NCI-H187 treated with DMSO at 0.1 percent for 48 hours (cell line): ENCODE measurements at places on chromosomes 13 and 19.

GRCh38 chr19:2180881-2181632 lies 17.3 kb downstream of the DOT1L start:
- no peak for DNase-seq

GRCh38 chr13:26819046-26819445 lies 58.5 kb upstream of the GPR12 start:
- no peak for DNase-seq

GRCh38 chr13:113110852-113111315 lies 5.3 kb downstream of the F7 start:
- no peak for DNase-seq

GRCh38 chr19:7072541-7072940 lies 3.0 kb downstream of the ZNF557 start:
- no peak for DNase-seq

- no peak for DNase-seq
Measured at GRCh38 chr19:1510442-1510806, 2.4 kb downstream of the ADAMTSL5 start.

- no peak for DNase-seq
Measured at GRCh38 chr19:38392707-38393308, 4.3 kb downstream of the SPRED3 start.

DNA sequence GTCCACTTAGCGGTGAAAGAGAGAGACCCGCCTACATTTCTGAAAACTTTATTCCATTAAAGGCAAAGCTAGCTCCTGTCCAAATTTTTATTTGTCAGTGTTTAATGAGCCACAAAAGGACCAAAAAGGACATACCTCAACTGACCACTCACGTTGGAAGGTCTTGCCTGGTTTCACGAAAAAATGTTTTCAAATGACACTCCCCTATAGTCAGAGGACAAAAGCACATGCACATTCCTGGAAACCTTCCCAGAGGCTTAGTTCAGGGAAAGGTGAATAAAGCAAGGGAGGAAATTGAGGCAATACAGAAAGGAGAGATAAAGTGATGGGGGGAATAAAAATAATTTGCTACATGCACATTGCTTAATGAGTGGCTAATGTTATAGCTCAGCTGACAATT lies 55.6 kb downstream of the DOCK9 start:
- DNase-seq = no peak

GRCh38 chr19:33332248-33332647 lies 29.9 kb upstream of the CEBPA start:
- no peak for DNase-seq

DNA sequence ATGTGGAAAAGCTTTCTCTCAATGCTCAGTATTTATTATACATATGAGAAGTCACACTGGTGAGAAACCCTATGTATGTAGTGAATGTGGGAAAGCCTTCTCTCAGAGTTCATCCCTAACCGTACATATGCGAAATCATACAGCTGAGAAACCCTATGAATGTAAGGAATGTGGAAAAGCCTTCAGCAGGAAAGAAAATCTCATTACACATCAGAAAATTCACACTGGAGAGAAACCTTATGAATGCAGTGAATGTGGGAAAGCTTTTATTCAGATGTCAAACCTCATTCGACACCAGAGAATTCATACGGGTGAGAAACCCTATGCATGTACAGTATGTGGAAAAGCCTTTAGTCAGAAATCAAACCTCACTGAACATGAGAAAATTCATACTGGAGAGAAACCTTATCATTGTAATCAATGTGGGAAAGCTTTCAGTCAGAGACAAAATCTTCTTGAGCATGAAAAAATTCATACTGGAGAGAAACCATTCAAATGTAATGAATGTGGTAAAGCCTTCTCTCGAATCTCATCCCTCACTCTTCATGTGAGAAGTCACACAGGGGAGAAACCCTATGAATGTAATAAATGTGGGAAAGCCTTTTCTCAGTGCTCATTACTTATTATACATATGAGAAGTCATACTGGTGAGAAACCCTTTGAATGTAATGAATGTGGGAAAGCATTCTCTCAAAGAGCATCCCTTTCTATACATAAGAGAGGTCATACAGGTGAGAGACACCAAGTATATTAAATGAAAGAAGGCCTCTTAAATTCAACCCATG lies 34.4 kb downstream of the ZNF568 start:
- DNase-seq = no peak

DNA sequence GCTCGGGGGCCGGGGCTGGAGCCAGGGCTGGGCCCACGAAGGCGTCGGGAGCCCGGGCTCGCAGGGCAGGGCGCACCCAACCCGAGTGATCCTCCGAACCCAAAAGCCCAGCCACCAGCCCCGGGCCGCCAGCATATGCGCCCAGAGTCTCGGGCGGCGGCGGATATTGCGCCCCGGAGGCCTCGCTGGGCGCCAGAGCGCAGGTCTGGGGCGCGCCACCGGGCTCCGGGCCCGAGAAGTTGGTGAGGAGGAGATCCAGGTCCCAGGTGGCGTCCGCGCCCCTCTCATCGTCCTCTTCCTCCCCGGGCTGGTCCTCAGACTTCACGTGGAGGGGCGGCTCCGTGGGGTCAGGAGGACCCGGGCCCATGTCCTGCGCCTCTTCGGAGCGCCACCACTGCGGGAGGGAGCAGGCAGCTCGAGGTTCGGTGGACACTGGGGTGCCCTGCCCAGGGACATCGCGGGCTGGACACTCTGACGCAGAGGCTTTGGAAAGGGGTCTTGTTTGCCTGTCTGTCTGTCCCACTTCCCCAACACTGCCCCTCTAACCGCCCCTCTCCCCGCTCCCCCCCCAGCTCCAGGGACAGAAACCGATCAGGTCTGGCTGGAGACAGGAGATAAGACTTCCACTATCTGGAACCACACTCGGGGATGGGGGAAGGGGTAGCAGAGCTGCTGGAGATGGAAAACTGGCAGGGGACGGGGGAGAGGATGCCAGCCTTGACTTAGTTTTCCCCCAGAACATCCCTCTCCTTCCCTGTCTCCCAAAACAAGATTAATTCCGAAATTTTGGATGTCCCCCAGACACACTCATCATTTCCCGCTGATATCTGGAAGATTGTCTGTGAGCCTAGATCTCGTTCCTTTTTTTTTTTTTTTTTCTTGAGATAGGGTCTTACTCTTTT lies 1.0 kb downstream of the KLF1 start:
- DNase-seq = no peak

- DNase-seq = no peak
Measured at GRCh38 chr19:1026783-1027649, 608 bp downstream of the CNN2 start.

DNA sequence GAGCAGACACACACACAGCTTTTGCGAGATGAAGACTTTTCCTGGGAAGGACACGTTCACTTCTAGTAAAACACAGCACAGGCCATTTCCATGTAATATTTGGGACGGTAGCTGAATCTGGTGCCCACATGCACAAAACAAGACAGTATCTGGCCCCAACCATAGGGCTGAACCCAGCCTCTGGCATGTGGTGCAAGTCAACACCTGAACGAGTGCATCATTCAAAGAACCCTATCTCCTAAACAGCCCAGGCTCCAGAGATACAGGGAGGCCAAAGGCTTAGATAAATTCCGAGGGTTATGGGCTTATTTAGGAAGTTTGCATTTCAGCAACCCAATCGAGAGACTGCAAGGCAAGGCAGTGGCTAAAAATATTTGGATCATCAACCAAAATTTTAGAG lies 2.7 kb upstream of the TFDP1 start:
- no peak for DNase-seq

GRCh38 chr13:85864963-85865530 lies 65.8 kb upstream of the SLITRK6 start:
- DNase-seq = no peak

GRCh38 chr13:50463719-50464118 lies 379.8 kb downstream of the DLEU7 start:
- no peak for DNase-seq

DNA sequence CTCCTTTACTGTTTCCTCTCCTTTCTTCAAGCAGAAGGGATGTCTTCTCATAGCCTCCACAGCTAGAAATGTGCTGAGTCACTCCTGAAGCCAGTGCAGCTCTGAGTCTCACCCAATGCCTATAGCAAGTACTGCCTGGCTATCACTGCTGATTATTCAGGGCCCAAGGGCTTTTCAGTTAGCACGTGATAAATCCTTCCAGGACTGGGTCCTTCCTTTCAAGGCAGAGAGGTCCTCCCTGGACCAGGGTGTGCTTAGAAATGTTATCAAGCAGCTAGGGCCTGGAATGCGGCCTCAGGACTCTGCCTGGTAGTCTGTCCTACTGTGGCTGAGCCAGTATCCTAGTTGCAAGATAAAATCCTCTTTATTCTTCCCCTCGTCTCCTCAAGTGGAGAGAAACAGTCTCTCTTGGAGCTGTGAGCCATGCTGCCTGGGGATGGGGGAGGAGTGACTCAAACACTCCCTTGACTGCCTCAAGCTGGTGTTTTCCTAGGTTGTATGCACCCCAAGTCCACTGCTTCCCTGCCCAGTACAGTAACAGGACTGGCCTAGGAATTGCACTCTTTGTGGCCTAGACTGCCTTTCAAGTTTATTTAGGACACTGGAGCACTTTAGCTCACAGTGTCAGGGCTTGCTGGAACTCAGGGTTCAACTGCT lies 198.7 kb upstream of the SERP2 start:
- no peak for DNase-seq

DNA sequence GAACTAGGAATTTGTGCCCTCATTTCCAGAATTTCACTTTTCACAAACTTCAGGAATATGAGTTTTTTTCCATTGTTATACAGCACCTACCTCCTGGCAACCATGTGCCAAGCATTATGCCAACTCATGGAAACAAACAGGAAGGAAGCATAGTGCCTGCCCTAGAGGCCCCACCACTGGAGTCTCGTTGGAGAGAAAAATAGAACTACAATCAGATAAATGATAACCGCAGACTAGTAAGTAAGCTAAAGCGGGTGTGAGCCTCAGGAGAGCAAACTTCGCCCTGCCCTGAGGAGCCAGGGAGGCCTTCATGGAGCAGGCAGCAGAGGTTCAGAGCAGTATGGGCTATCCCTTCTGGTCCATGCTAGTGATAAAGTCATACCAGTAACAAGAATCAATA lies 75.9 kb downstream of the FRY start:
- DNase-seq = no peak

- no peak for DNase-seq
Measured at GRCh38 chr19:17806945-17807344, 12.0 kb downstream of the B3GNT3 start.

GRCh38 chr13:35984287-35984686 lies 146.9 kb downstream of the DCLK1 start:
- no peak for DNase-seq

GRCh38 chr13:104181526-104182231 lies 1115.5 kb upstream of the SLC10A2 start:
- DNase-seq = no peak

- DNase-seq = peak; percentile 26
Measured at GRCh38 chr13:95834134-95834765, 157.3 kb downstream of the DNAJC3 start.

GRCh38 chr19:45502111-45502510 lies 3.9 kb downstream of the PPM1N start:
- no peak for DNase-seq

- DNase-seq = no peak
Measured at GRCh38 chr13:34044041-34044440, 226.1 kb downstream of the RFC3 start.

GRCh38 chr13:83350569-83350968 lies 531.7 kb downstream of the SLITRK1 start:
- no peak for DNase-seq

GRCh38 chr19:29630655-29631054 lies 24.6 kb downstream of the POP4 start:
- no peak for DNase-seq

DNA sequence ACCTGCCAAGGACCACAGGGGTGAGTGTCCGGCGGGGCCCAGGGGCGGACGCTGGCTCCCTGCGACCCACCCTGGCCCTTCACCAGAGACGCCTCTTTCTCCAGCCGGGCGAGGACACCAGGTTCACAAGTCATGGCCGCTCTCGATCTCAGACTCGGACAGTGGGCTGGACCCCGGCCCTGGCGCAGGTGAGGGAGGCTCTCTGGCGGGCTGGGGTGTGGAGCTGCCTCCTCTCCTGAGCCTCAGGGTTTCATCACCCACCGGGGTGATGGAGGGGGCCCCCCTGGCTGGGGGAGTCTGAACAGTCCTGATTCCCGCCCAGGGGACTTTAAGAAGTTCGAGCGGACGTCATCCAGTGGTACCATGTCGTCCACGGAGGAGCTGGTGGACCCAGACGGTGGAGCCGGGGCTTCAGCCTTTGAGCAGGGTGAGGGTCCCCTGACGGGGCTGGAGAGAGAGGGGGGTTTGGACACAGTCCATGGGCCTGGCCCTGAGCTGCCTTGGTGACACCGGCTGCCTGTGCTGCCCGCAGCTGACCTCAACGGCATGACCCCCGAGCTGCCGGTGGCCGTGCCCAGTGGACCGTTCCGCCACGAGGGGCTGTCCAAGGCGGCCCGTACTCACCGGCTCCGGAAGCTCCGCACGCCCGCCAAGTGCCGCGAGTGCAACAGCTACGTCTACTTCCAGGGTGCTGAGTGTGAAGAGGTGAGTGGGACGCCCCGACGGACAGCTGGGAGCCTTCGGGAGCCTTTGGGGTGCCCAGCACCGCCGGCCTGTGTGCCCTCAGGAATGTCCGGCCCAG lies 13.6 kb downstream of the ARHGAP45 start:
- no peak for DNase-seq

DNA sequence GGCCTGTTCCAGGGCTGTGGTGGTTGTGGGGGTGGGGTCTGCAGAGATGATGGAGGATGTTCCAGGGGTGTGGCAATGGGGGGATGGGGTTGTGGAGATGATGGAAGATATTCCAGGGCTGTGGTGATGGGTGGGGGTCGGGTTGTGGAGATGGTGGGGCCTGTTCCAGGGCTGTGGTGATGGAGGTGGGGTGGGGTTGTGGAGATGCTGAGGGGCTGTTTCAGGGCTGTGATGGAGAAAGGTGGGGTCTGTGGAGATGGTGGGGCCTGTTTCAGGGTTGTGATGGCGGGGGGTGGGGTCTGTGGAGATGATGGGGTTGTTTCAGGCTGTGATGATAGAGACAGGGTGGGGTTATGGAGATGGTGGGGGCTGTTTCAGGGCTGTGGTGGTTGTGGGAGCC lies 62.0 kb downstream of the TEX29 start:
- no peak for DNase-seq

GRCh38 chr13:74825152-74825937 lies 656.6 kb downstream of the TBC1D4 start:
- no peak for DNase-seq

- no peak for DNase-seq
Measured at GRCh38 chr13:104854007-104854406, 1681.5 kb downstream of the EFNB2 start.

DNA sequence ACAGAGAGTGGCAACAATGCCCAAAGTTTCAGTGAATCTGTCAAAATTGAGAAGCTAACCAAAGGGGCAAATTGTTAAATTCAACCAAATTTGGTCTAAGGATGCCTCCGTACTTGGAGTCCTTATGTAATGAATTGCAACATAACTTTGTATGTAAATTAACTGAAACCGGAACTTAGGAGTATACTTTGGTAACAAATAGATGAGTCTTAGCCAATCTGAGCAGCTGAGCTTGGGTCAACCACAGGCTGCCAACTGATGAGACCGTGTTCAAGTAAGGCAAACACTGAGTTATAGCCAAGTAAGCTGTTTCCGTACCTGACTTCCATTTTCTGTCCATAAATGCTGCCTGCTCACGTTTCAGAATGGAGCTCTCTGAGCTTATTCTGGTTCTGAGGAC lies 5.3 kb downstream of the VWA8 start:
- no peak for DNase-seq

GRCh38 chr19:1065606-1066109 lies 1.3 kb upstream of the ARHGAP45 start:
- DNase-seq = no peak

GRCh38 chr13:42947925-42948324 lies 44.1 kb downstream of the EPSTI1 start:
- DNase-seq = no peak

GRCh38 chr13:111610081-111610480 lies 289.6 kb downstream of the TEX29 start:
- no peak for DNase-seq
